ENCODE measurements at places on chromosomes 6 and 20. TPM values are rescaled to one million over a fixed set of nuclear protein-coding genes. Genes with fewer than 3 reads are reported as not detected.
A peak's percentile ranks its signal among the peaks of the same experiment; 100 is the strongest.

DNA sequence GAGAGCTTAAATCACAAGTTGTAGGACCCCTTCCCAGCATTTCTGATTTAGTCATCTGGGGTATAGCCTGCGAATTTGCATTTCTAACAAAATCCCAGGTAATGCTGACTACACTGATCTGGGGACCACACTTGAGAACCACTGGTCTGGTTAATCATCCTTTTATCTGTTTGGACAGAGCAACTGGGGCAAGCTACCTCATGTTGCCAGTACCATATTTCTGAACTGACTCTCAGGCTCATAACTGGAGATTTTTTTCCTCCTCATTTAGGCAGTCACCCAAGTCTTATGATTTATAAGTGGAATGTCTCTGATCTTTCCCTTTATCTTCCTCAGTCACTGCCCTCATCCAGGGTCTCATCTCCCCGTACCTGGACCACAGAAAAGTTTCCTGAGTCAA lies 12.0 kb upstream of the GTF3C6 start:
- DNase-seq: no peak
- no peaks in the 10 kb centered on the region for H3K36me3 ChIP-seq
- no peaks in the 10 kb centered on the region for H3K4me1 ChIP-seq
- no peak overlapping the region for H3K4me3 ChIP-seq

DNA sequence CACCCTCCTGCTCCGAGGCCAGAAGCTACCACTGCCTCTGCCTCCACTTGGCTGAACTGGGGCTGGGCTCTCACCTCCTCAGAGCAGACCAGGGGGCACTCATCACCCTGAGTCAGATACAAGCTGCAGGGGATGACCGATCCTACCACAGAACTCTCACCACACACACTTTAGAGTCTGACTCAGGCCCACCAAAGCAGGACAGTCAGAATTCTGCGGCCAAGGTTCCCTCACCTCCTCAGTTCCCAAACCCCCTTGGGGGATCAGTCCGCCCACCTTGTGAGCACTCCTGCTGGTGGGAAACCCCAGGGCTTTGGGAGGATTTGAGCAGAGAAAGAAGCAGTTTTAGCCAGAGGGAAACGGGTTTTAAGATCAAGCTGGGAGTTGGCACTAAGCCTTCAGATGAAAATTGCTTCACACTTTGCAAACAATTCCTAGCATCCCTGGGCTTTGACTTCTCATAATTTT lies 587.8 kb upstream of the JAG1 start:
- H3K4me1 ChIP-seq: no peaks in the 10 kb centered on the region
- no peak overlapping the region for H3K4me3 ChIP-seq
- H3K27ac ChIP-seq: no peak overlapping the region
- no peak for DNase-seq

Gene OR12D3
- not detected for total RNA-seq

DNA sequence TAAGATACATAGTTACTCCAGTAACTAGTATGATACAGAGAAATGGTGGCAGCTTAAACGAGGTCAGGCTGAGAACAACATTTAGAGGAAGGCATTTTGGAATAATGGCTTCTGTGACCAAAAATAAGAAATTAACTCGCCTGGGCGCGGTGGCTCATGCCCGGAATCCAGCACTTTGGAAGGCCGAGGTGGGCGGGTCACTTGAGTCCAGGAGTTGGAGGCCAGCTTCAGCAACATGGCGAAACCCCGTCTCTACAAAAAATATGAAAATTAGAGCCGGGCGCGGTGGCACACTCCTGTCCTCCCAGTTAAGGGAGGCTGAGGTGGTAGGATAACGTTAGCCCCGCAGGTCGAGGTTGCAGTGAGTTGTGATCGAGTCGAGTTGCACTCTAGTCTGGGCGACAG lies 1.8 kb downstream of the IGF2R start:
- no peak for DNase-seq
- H3K27ac ChIP-seq: peak overlapping the region; percentile 72
- no peaks in the 10 kb centered on the region for H3K27me3 ChIP-seq
- H3K4me1 ChIP-seq: peaks cover 3% of the 10 kb centered on the region
- peak overlapping the region; percentile 60 for H3K4me3 ChIP-seq

DNA sequence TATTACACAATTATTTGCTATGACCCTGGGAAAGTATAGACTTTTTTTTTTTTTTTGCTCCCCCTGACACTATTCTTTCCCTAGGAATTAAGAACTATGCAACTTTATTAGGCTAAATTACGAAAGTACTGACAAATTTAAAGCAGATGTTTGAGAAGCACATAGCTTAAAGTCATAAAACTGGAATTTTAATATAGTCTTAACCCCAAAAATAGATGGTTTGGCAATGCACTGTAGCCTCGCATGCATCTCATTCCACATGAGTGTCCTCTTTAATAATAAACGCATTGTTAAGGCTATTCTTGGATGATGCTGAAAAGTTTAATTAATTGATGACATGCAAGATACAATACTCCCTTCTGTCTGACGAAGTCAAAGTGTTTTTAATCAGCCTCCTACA lies 49.3 kb downstream of the TBC1D7 start:
- H3K36me3 ChIP-seq: peaks cover 14% of the 10 kb centered on the region
- H3K27me3 ChIP-seq: no peaks in the 10 kb centered on the region
- DNase-seq: no peak
- no peak overlapping the region for H3K4me3 ChIP-seq
- H3K27ac ChIP-seq: no peak overlapping the region

DNA sequence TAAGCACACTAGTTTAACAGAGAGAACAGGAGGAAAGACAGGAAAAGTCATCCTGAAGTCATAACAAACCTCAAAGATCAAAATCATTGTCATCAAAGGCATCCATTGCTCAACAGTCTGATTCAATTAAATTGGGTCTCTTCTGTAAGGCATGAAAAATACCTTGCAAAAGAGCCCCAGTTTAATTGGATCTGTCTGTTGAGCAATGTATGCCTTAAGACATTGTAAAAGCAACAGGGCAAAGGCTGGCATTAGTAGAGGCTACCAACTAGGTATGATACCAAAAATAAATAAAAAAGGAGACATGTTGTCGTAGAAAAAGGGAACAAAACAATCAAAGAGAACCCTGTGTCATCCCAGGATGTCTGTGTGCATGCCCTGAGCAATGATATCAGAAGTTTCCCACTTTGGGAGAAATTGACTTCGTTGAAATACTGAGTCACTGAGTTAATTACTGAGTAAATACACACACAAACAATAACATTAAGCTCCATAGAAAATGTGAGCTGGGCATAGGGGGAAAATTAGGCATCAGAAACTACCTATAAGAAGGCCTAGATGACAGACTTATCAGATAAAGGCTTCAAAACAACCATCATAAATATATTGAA lies 1013.8 kb upstream of the CITED2 start:
- no peaks in the 10 kb centered on the region for H3K27me3 ChIP-seq
- no peaks in the 10 kb centered on the region for H3K4me1 ChIP-seq
- H3K27ac ChIP-seq: no peak overlapping the region
- H3K4me3 ChIP-seq: no peak overlapping the region
- DNase-seq: no peak
- no peaks in the 10 kb centered on the region for H3K36me3 ChIP-seq

- no peaks in the 10 kb centered on the region for H3K4me1 ChIP-seq
- no peaks in the 10 kb centered on the region for H3K27me3 ChIP-seq
- H3K27ac ChIP-seq: no peak overlapping the region
- H3K36me3 ChIP-seq: peaks cover 5% of the 10 kb centered on the region
- no peak overlapping the region for H3K4me3 ChIP-seq
- DNase-seq: no peak
These were observed 45.1 kb downstream of the WDR27 start for GRCh38 chr6:169656546-169657283.

- H3K4me3 ChIP-seq: no peak overlapping the region
- no peaks in the 10 kb centered on the region for H3K4me1 ChIP-seq
- no peaks in the 10 kb centered on the region for H3K27me3 ChIP-seq
- DNase-seq: no peak
- no peaks in the 10 kb centered on the region for H3K36me3 ChIP-seq
These were observed 747.3 kb downstream of the COL12A1 start for GRCh38 chr6:74458536-74458935.

- H3K27ac ChIP-seq: no peak overlapping the region
- H3K4me1 ChIP-seq: peaks cover 10% of the 10 kb centered on the region
- H3K27me3 ChIP-seq: no peaks in the 10 kb centered on the region
- H3K4me3 ChIP-seq: no peak overlapping the region
These were observed 81.1 kb upstream of the GPR6 start for GRCh38 chr6:109897025-109897424.

GRCh38 chr6:156107624-156108101 lies 652.0 kb upstream of the NOX3 start:
- peak; percentile 45 for DNase-seq
- no peaks in the 10 kb centered on the region for H3K27me3 ChIP-seq
- H3K4me3 ChIP-seq: no peak overlapping the region
- no peaks in the 10 kb centered on the region for H3K36me3 ChIP-seq
- H3K4me1 ChIP-seq: no peaks in the 10 kb centered on the region

DNA sequence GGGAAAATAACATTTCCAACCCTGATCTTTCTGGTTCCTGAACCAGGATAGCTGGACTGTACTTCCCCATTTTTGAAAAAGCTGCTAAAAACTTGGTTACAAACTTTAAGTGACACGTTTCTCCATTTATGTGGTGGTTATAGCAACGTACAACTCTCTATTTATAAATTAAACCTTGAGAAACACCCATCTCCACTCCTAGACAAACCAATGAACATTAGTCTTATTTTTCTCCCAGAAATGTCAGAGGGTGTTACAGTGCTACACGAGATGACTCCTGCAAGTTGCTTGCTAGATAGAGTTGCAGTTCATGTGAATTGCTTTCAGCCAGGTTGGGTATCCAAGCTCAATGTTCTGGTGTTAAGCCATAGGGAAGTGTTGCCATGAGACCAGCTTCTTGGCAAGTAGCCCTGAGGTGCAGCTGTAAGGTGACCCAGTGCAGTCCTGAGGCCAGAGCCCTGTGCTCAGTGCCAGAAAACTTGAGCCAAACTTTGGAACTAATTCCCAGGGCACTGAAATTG lies 51.3 kb upstream of the REV3L start:
- H3K4me1 ChIP-seq: no peaks in the 10 kb centered on the region
- H3K36me3 ChIP-seq: no peaks in the 10 kb centered on the region
- no peaks in the 10 kb centered on the region for H3K27me3 ChIP-seq
- H3K27ac ChIP-seq: no peak overlapping the region
- DNase-seq: no peak

- DNase-seq: no peak
- no peaks in the 10 kb centered on the region for H3K27me3 ChIP-seq
- H3K27ac ChIP-seq: no peak overlapping the region
These were observed 12.7 kb upstream of the SIRT5 start for GRCh38 chr6:13561624-13562267.

GRCh38 chr6:117771403-117771802 lies 96.1 kb downstream of the NUS1 start:
- H3K27ac ChIP-seq: no peak overlapping the region
- no peaks in the 10 kb centered on the region for H3K27me3 ChIP-seq
- no peaks in the 10 kb centered on the region for H3K4me1 ChIP-seq
- no peak for DNase-seq

- H3K27me3 ChIP-seq: no peaks in the 10 kb centered on the region
- H3K27ac ChIP-seq: no peak overlapping the region
- H3K4me3 ChIP-seq: no peak overlapping the region
- H3K36me3 ChIP-seq: no peaks in the 10 kb centered on the region
- no peak for DNase-seq
These were observed 190.3 kb downstream of the RNF144B start for GRCh38 chr6:18577491-18577890.

- no peaks in the 10 kb centered on the region for H3K36me3 ChIP-seq
- H3K4me3 ChIP-seq: no peak overlapping the region
- H3K27ac ChIP-seq: no peak overlapping the region
These were observed 138.4 kb downstream of the KCNQ5 start for GRCh38 chr6:72760114-72760793.

GRCh38 chr20:4370851-4371250 lies 350.9 kb upstream of the PRND start:
- H3K4me1 ChIP-seq: no peaks in the 10 kb centered on the region
- no peaks in the 10 kb centered on the region for H3K27me3 ChIP-seq
- no peak for DNase-seq
- no peak overlapping the region for H3K4me3 ChIP-seq
- no peaks in the 10 kb centered on the region for H3K36me3 ChIP-seq
- H3K27ac ChIP-seq: no peak overlapping the region

GRCh38 chr6:151276112-151276740 lies 36.5 kb downstream of the AKAP12 start:
- no peaks in the 10 kb centered on the region for H3K4me1 ChIP-seq
- H3K27ac ChIP-seq: no peak overlapping the region
- no peak for DNase-seq
- H3K36me3 ChIP-seq: no peaks in the 10 kb centered on the region
- H3K27me3 ChIP-seq: no peaks in the 10 kb centered on the region

DNA sequence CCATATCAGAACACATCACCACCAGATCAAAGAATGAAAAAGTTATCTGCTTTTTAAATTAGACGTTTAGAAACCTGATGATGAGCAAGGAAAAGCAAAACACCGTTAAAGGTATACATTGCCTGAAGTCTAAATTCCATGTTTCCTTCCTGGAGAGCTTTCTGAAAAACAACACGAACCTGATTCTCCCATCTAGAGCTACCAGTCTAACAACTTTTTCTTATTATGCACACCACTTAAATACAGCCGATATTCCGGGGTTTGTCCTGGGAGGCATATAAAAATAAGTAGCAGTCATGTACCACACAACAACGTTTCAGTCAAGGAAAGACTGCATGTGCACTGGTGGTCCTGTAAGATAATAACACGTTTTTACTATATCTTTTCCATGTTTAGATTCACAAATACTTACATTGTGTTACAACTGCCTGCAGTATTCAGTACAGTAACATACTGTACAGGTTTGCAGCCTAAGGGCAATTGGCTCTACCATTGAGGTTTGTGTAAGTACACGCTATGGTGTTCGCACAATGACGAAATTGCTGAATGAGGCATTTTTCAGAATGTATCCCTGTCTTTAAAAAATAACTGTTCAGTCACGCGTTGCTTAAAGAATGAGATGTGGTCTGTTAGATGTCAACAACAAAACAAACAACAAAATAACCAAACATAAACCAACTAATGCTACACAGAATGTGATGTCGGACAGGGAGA lies 19.1 kb upstream of the LYRM2 start:
- H3K27me3 ChIP-seq: no peaks in the 10 kb centered on the region
- no peak overlapping the region for H3K27ac ChIP-seq
- H3K4me3 ChIP-seq: no peak overlapping the region
- H3K4me1 ChIP-seq: no peaks in the 10 kb centered on the region

Gene SAMD5
- total RNA-seq: 9.2 TPM

Gene SHLD1
- 6.1 TPM for total RNA-seq

DNA sequence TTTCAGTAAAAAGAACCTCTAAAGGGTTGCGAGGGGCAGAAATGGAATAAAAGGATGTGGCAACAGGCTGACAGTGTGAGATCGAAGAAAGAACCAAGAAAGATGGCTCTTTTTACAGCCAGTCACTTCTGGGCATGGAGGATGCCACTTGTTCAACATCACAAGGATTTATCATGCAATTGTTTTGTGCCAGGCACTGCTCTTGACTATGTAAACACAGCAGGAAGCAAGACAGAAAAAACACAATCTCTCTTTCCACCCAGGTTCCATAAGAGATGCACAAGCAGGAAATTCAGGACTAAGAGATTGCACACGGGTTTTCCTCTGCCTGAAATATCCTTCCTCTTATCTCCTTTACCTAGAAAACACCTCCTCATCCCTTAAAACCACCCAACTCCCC lies 38.0 kb downstream of the FOXA2 start:
- H3K4me1 ChIP-seq: no peaks in the 10 kb centered on the region
- no peak for DNase-seq
- H3K27me3 ChIP-seq: no peaks in the 10 kb centered on the region
- no peak overlapping the region for H3K4me3 ChIP-seq
